ENCODE measurements at places on chromosomes 11 and 22.

GRCh38 chr11:106389101-106389500 lies 311.6 kb downstream of the AASDHPPT start:
- no peak for DNase-seq

- no peak for DNase-seq
Observed at GRCh38 chr11:121106812-121107211, 5.8 kb downstream of the TECTA start.

GRCh38 chr11:41659985-41660384 lies 200.5 kb upstream of the LRRC4C start:
- no peak for DNase-seq

GRCh38 chr11:40567392-40567791 lies 892.1 kb downstream of the LRRC4C start:
- DNase-seq, result no peak

- DNase-seq, result no peak
Observed at GRCh38 chr11:127205688-127206217, 205.2 kb upstream of the KIRREL3 start.

DNA sequence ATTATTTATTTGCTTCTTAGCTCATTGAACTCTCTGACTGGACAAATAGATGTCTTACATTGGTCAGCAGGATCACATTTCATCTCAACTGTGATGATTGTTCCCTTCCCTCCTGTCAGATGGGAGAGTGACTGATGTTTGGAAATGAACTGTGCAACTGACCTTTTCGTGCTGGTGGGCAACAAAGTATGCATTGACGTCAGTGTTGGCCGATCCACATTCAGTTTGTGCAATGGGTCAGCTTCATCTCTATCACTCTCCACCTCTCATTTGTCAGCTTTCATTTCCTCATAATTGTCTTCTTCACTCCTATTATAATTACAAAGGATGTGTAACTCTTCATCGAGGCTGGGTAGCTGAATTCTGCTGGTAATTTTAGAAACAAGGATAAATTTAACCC lies 71.3 kb downstream of the PPP2R1B start:
- no peak for DNase-seq

DNA sequence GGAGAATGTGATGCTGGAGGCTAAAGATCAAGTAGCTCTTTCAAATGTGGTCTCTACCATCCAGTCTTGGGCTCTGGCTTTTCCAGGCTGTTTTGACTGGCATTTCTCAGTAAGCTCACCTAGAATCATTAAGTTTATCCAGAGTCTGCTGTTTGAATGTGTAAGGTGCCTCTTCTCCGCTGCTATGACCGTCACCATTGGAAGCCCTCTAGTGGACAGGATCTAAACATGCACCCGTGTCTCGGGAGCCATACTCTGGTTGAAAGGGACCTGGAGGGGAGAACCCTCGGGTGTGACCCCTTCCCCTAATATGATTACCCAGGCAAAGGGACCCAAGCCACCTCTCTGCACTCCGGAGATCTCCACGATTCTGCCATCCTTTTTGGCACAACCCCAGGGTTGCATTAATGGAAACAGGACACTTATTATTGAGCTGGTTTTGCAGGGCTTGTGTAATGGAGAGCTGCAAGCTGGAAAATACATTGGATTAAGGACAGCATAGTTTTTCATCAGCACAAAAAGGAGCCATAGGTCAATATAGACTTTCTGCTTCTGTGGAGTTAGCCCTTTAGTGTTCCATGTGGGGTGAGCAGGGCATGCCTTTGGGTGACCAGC lies 191.0 kb upstream of the LARGE1 start:
- DNase-seq, result no peak

GRCh38 chr11:6251990-6252473 lies 7.6 kb upstream of the CCKBR start:
- no peak for DNase-seq

DNA sequence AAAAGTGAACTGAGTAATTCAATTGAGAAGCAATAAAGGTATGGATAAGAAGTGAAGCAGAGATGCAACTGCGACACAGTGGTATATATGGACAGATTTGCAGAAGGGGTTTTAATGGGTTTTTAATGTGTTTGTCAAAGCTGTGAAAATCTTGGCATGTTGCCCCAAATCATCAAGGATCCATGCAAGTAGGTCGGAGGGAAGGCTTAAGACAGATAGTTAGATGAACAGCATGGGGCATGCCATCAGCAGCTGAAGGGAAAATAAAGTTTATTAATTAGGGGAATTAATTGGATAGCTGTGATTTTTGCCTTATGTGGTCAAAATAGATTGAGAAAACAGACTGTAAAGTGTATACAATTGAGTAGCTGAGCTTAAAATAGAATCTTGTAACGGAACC lies 840.1 kb downstream of the JRKL start:
- no peak for DNase-seq

DNA sequence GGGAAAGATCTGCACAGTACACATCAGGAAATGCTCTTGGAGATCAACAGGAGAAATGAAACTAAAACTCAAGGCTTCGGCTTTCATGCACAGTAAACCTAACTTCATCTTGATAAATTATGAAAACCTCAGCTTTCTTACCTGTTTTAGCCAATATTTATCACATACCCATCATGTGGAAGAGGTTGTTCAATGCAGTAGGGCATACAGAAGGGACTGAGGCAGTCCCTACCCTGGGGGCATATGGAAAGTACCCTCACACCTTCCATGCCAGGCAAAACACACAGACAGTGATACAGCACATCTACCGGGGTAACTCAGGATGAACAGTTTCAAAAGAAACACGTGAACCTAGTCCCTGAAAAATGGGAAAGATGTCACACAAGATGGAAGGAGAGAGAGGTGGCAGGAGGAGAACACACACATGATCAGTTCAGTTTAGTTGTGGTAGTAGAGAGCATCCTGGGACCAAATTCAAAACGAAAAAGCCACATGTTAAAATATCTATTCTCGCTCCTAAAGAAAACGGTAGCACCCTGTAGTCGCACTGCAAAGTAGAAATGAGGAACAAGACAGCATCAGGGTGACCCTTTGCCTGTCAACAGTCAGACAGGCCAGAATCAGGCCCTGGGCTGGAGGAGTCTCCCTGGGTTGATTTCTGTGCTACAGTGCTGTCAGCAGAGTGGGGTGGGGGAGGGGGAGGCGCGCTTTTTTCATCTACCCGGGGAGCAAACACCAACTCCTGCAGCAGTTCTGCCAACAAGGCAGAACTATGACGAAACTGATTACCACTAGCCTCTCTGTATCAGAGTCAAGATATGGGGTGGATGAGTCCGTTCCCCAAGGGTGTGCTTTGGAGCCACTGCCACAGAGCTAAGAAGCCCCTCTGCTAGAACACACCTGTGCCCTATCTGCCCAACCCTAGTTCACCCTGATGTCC lies 1.3 kb downstream of the HIRA start:
- DNase-seq, result no peak

- no peak for DNase-seq
Observed at GRCh38 chr11:114197799-114198500, 98.2 kb upstream of the NNMT start.

GRCh38 chr11:58433638-58434203 lies 5.8 kb upstream of the OR5B2 start:
- no peak for DNase-seq

DNA sequence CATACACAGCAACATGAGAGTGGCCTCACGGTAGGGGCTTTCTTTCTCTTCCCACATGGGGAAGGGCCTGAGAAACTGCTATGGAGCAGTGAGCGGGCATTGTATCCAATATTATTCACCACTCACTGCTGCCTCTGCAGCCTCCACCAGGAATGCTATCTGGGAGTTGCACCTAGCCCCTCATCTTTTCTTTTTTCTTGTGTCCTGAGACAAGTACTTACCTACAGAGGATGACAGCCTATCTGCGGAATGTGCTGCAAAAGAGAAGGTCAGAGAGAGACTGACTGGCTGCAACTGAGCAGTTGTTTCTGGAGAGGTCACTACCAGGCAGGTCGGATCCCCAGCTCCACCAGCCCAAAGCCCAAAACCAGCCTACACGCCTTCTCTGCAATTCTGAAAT lies 52.1 kb upstream of the HTATIP2 start:
- no peak for DNase-seq

GRCh38 chr11:11416917-11417316 lies 63.9 kb upstream of the CSNK2A3 start:
- no peak for DNase-seq

DNA sequence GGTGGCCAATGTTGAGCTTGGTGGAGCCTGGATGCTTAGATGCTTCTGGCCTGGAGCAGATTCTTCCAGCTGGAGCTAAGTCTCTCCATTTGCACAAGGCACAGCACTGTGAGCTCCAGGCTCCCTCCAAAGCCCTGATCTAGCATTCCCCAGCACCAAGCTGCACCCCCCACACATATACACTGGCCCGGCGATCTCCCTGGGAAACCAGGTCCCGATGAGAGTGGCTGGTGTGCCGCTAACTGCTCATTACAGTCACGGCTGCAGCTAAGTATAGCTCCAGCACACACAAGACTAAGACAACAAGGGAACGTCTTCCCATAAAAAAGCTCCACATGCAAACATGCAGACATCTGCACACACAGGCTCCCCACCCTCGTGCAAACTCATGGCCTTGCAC lies 17.6 kb downstream of the KCNC1 start:
- DNase-seq, result no peak

DNA sequence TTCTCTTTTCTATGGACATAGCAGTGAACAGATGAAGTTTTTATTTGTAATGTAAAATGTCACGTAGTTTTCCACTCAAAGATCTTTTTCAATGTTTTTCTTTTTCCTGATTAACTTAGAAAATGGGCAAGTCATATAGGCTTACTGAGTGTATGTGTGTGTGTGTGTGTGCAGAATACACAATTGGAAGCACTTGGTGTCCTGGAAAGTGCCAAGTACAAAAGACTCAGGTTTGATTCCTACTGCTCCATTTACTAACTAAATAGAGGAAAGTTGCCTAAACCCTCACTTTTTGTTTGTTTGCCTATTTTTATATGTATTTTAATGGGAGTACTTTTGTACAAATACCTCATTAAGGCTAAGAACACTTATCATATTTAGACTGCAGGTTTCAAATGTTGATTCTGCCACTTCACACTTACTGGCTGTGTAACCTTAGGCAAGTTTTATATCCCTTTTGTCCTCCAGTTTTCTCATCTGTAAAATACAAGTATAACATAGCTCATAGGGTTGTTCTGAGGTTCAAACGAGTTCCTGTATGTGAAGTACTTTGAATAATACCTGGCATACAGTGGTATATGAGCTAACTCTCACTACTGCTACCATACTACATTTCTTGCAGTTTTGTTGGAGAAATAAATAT lies 90.1 kb downstream of the TYR start:
- DNase-seq, result no peak

DNA sequence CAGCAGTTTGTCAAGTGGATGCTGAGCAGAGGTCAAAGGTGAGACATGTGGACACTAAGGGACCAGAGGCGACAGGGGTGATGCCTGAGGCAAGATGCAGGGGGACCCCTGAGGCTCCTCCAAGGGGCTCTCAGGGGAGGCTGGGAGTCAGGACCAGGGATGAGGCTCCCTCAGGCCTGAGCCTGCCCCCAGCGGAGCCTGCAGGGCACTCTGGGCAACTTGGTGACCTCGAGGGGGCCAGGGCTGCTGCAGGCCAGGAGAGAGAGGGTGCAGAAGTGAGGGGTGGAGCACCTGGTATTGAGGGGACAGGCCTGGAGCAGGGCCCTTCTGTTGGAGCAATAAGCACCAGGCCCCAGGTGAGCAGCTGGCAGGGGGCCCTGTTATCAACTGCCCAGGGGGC lies 6.1 kb downstream of the EHBP1L1 start:
- no peak for DNase-seq

GRCh38 chr22:44825310-44826150 lies 73.2 kb downstream of the ARHGAP8 start:
- DNase-seq, result no peak

GRCh38 chr22:24419475-24419850 lies 7.9 kb upstream of the ADORA2A start:
- DNase-seq, result no peak

- no peak for DNase-seq
Observed at GRCh38 chr11:34606326-34607120, 14.4 kb upstream of the EHF start.

DNA sequence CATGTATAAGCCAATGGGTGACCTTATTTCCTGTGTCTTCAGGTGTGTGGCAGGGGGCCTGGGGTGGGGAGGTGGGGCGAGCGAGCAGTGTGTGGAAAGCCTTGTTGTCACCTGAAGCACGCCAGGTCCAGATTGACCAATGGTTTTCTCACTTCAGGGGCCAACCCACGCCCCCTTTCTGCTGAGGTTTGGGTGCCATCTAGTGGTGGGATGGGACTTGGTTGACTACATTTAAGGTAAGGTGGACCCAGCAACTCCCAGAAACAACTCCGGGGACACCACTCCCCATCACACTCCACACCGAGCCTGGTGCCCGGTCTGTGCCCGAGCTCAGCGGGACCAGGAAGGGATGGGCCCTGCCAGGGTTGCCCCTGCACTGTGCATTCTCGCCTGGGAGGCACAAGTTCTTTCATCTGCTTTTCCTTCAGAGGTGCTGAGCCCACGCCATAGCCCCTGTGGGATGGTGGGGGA lies 40.0 kb downstream of the TPCN2 start:
- DNase-seq, result peak; percentile 21

- DNase-seq, result no peak
Observed at GRCh38 chr22:37225481-37225880, 13.2 kb upstream of the SSTR3 start.

DNA sequence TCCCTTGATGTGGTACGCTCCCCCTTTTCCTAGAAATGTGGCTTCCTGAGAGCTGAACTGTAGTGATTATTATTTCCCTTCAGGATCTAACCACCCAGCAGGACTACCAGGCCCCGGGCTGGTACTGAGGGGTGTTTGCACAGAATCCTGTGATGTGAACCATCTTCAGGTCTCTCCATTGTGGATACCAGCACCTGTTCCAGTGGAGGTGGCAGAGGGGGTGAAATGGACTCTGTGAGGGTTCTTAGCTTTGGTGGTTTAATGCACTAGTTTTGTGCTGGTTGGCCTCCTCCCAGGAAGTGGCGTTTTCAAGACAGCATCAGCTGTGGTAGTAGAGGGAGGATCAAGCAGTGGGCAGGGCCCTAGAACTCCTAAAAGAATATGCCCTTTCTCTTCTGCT lies 18.6 kb downstream of the C11orf91 start:
- DNase-seq, result no peak

GRCh38 chr11:128522943-128523518 lies 64.3 kb downstream of the ETS1 start:
- DNase-seq, result peak; percentile 49

DNA sequence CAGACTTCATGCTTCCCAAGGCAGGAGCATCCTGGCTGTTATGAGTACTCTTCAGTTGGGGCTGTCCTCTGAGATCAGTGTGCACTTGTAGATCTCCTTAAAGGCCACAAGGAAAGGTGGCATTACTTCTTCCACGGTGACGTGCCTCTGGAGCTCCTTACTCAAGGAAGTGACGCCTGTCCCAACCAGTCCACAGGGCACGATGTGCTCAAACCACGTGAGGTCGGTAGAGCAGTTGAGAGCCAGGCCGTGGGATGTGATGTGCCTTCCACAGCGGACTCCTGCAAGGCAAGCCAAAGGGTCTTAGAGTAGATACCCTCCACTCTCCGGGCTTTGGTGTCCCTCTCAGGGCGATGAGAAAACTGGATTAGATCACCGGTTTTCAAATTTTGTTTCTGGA lies 1.4 kb downstream of the LIPT2 start:
- DNase-seq, result no peak
